ENCODE measurements at places on chromosomes 7 and 10.

GRCh38 chr7:155467846-155468784, 10.2 kb downstream of the EN2 start:
- DNase-seq = no peak

GRCh38 chr10:11197878-11198277, 180.2 kb downstream of the CELF2 start:
- no peak for DNase-seq

DNA sequence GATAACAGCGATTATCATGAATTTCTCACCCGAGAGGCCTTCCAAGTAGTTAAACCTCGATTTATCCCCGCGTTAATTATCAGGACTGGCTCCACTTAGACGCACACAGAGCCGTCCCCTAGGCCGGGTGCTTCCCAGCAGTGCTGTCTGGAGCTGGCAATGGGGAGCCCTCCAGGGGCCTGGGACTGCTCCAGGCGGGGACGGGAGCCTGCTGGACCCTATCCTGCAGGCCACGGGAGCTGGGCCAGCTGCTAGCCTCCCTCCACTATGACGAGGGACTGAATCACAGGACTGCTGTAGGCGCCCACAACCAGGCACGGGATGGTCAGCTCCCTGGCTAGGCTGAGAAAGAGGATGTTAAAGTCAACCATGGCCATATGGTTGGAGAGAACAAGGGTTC, 229.1 kb downstream of the ELFN1 start:
- DNase-seq = no peak

GRCh38 chr7:122072924-122073599, 71.0 kb downstream of the AASS start:
- no peak for DNase-seq

- no peak for DNase-seq
Measured at GRCh38 chr7:66315192-66315591, 110.1 kb downstream of the TPST1 start.

- no peak for DNase-seq
Measured at GRCh38 chr10:6379015-6379776, 176.5 kb downstream of the PFKFB3 start.

DNA sequence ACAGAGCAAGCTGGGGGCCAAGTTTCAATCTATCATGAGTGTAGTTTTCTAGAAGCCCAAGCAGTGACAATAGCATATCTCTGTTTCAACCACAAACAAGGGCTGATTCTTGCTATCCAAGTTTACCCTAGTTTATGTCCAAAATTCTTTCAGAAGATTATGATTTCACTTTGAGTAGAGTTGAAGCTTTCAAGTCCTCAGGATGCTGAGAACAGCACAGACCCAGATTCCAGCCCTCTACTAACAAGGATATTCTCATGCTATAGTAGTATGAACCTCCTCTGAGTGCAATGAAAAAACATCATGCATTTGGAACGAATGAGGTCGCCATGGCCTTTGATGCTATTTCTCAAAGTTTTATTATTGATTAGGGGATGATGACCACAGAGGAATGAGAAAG, 344.1 kb upstream of the NPVF start:
- DNase-seq = no peak

GRCh38 chr10:48245977-48246376, 28.5 kb downstream of the FRMPD2 start:
- DNase-seq = no peak

- no peak for DNase-seq
Measured at GRCh38 chr7:32537760-32538159, 42.5 kb downstream of the AVL9 start.

- no peak for DNase-seq
Measured at GRCh38 chr10:123266971-123267370, 112.8 kb downstream of the BUB3 start.

DNA sequence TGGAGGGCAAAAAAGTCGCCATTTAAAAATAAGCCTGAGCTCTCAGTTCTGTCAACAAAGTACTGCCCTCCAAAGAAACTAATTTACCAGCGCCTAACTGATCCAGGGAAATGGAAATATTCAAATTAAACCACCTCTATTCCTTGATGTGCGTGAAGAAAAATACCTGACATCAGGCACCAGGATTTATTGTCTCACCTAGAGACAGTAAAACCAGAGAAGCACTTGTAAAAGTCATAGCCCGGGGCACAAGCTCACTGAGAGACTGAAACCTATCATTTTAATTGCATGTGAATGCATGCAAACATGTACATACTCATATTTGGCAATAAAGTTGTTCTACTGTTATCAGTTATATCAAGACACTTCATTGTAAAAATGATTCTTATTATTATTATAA, 147.3 kb upstream of the VSTM2A start:
- peak; percentile 1 for DNase-seq

GRCh38 chr7:81183326-81183725, 264.5 kb upstream of the SEMA3C start:
- DNase-seq = no peak

Measured in NCI-H1436 (cell line).